ENCODE measurements at places on chromosomes 6 and 20.

GRCh38 chr20:21526776-21527175, 12.9 kb upstream of the NKX2-2 start:
- DNase-seq: no peak

GRCh38 chr6:111714416-111715270, 109.0 kb upstream of the TRAF3IP2 start:
- DNase-seq: no peak

- DNase-seq: no peak
Measured at GRCh38 chr6:134835993-134836392, 113.9 kb downstream of the ALDH8A1 start.

DNA sequence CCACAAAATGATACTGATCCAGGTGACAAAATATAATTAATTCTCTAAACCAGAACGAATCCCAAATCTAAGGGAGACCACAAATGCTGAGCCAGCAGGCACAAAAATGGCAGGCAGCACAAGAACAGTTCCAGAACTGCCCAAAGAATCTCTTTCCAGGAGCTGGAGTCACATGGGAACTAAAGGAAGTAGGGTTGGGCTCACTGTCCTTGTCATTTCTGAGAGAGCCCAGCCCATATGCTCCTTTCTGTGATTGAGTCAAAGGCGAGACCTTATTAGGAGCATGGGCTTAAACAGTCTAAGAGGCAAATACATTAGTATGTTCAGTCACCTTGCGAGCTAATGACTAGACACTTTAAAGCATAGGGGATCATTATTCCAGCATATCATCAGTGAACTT, 327.6 kb upstream of the ARID1B start:
- no peak for DNase-seq

- no peak for DNase-seq
Measured at GRCh38 chr6:45653117-45653883, 275.6 kb upstream of the SUPT3H start.

DNA sequence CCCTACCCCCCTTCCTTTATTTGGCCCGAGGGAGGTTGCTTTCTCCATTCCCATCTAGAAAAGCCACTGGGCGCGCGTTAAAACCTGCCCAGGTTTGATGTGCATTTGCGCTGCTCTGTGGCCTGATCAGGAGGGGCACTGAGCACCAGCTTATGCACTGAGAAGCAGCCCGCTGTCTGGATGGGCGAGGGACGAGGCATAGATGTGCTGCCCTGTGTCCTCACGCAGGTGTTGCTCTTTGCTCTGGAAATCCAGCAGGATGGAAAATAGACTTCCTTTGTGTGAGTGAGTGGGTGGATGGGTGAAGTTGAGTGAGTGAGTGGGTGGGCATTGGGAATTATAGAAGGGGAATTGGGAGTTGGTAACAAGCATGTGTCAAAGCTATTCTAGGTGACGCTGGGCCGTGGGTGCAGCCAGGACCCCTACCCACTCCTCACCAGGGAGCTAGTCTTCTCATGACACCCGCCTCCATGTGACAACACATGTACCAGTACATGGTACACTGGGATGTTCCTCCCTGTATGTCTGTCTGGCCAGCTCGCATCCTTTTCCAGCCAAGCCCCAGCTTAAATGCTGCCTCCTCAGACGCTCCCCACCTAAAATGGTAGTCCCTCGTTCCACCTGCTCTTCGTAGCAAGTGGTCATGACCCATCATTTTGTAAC, 162.6 kb downstream of the DTNBP1 start:
- no peak for DNase-seq

DNA sequence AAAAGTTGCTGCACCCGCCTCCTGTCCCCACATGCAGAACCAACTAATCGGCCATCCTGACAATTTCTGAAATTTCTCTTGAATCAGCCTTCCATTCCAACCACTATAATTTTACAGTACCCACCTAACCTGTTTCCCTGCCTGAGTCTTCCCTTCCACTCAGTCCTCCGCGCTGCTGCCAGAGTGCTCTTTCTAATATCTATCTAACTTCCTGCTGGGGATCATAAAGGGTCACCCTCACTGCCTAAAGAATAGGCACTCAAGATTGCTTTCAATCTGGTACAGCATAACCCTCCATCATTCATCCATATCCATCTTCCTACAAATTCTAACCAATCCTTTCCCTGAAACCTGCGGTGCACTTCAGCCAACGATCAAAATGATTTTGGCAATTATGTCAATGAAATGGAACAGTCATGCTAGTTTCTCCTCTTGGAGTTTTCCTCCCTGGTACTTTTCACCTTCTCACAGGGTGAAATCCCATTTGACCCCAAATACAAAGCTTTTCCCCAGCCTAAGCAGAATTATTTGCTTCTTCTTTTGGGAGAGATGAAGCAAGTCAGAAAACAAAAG, 117.5 kb upstream of the BEND6 start:
- DNase-seq: no peak

DNA sequence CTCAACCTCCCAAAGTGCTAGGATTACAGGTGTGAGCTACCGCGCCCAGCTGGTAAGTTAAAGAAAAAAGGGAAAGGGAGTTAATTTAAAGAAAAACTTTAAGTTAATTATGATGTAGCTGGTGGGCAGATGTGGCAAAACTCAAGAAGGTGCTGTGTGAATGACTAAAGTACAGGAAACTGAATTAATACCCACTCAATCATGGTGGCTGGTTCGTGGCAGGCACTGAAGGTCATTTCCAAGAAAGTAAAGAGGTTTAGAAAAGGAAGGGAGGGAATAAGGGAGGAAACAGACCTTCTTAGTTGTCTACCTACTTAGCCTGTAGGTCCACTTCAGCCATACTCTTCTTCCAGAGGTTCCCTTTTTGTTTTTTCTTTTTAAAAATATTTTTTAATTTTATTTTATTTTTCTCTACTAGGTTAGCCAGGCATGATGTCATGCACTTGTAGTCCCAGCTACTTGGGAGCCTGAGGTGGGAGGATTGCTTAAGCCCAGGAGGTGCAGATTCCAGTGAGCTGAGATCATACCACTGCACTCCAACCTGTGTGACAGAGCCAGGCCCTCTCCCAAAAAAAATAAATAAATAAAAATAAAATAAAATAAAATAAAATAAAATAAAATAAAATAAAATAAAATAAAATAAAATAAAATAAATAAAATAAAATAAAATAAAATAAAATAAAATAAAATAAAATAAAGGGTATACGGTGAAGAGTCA, 11.9 kb upstream of the TGM3 start:
- no peak for DNase-seq

GRCh38 chr20:37914672-37915433, 11.9 kb downstream of the VSTM2L start:
- DNase-seq: no peak

- DNase-seq: no peak
Measured at GRCh38 chr6:76774781-76775384, 688.4 kb downstream of the HTR1B start.

DNA sequence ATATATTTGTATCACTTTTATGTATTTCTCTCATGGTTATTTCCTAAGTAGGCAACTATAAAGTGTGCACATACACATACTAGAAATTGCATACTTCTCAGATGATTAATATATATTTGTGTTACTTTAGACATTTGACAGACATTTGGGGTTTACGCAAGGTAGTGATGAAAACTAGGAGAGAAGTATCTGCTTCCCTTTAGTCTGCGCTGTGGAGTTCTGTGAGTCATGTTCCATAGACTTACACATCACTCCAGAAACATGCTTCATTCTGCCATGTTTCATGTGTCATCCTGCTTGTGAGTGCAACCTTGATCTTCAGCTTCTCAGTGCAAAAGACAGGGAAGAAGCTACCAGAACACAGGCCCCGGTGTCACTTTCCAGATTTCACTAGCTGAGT, 200.7 kb upstream of the BMP2 start:
- DNase-seq: no peak

DNA sequence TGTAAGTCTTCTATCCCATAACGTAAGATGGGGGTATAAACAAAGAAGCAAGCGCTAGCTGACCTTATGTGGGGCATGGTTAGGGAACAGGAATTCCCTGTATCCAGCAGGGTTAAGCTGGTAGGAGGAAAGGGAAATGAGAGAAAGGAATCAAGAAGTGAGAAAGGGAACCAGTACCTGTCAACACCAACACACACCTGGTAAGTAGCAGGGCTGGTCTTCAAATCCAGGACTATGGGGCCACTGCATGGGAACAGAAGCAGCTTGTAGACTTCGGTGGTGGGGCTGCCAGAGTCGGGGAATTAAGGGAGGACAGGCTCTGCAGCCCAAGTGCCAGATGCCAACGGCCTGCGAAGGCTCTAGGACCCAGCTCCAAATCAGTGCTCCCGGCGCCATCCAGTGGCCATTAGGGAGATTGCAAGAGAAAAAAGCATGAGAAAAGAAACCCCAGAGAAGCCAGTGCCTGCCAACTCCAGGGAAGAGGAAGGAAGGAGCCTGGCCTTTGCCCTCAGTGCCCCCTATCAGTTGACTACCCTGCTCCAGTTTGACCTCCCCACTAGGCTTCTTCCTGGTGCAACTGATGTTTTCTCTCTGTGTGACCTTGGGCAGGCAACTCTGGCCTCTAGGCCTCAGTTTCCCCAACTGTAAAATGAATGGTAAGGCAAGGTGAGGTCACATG, 15.8 kb upstream of the RBPJL start:
- DNase-seq: peak; percentile 21

DNA sequence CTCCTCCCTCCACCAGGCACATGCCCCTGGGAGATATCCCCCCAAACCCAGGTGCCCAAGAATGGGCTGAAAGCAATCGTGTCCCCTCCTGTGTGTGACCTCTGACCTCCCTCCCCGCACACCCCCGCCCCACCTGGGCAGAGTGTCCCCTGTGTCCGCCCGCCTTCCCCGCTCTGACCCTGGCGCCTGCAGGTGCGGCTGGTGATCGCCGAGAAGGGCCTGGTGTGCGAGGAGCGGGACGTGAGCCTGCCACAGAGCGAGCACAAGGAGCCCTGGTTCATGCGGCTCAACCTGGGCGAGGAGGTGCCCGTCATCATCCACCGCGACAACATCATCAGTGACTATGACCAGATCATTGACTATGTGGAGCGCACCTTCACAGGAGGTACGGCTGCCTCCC, 9.9 kb downstream of the GDAP1L1 start:
- no peak for DNase-seq

DNA sequence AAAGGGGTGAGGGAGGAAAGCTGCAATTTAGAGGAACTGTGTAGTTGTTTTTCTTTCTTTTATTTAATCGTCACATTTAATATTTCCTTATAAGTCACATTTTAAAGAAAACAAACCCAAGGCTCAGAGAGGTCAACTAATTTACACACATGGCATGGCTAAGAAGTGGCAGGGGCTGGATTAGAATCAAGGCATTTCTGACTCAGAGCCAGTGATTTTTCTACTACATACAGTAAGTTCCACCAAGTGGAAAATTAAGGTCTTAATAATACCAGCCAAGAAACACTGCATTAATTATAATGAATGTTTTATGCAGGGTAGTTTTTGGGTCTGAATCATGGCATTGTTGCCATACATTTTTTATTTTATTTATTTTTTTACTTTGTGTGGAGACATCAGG, 607.7 kb upstream of the CITED2 start:
- DNase-seq: no peak

- no peak for DNase-seq
Measured at GRCh38 chr6:107396211-107396610, 63.2 kb downstream of the PDSS2 start.

- DNase-seq: no peak
Measured at GRCh38 chr6:166544296-166544605, 42.2 kb downstream of the RAMACL start.

DNA sequence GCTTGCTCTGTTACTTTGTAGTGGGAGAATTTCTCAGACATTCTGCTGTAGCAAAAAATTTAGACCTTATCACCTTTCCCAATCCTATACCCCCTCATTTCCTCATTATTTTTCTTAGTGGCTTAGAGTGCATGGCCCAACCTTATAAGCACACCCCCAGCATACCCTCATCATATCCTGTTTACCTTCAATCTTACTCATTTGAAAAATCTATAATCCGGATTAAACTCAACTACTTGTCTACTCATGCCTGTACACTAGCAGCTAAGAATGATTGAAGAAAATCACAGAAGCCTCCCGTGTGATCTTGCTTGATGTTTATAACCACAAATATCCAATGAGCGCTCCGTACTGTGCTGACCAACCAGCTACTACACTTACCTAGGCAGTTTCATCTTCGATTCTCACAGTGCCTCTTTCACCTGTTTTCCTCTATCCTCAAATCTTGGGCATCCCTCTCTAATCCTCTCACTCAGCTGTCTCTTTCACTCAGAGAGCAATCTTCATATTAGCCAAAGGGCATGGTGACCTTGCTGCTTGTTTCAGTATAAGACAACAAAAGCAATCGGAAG, 36.6 kb downstream of the AIG1 start:
- DNase-seq: no peak

- DNase-seq: no peak
Measured at GRCh38 chr6:90154755-90155470, 141.7 kb downstream of the BACH2 start.

DNA sequence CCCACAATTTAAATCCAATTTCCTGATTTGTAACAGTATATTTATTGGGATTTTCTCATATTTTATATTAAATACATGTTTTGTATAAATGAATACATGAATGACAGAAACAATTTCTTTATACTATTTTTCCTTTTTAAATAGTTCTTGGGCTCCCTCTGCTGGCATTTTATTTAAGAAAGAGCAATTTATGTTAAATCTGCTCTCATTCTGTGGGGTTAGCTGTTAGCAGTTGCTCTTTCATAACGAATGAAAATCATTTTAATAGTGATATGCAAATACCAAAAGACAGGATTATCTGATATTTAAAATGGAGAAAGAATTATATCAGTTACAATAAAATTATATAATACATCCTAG, 118.3 kb downstream of the RALGAPA2 start:
- peak; percentile 45 for DNase-seq

DNA sequence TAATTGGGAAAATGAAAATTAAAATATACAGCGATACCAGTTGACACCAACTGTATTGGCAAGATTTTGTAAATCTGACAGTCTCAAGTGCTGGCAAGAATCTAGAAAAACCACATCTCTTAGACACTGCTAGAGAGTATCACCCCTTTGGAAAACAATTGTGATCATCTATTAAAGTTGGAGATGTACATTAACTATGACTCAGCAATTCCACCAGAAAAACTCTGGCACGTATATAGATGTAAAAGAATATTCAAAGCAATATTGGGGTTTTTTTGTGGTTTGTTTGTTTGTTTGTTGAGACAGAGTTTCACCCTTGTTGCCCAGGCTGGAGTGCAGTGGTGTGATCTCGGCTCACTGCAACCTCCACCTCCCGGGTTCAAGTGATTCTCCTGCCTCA, 142.9 kb downstream of the HACE1 start:
- DNase-seq: no peak
